ENCODE measurements at places on chromosomes 1 and 21.

GRCh38 chr21:37149411-37149810 lies 76.4 kb downstream of the TTC3 start:
- no peak for DNase-seq

DNA sequence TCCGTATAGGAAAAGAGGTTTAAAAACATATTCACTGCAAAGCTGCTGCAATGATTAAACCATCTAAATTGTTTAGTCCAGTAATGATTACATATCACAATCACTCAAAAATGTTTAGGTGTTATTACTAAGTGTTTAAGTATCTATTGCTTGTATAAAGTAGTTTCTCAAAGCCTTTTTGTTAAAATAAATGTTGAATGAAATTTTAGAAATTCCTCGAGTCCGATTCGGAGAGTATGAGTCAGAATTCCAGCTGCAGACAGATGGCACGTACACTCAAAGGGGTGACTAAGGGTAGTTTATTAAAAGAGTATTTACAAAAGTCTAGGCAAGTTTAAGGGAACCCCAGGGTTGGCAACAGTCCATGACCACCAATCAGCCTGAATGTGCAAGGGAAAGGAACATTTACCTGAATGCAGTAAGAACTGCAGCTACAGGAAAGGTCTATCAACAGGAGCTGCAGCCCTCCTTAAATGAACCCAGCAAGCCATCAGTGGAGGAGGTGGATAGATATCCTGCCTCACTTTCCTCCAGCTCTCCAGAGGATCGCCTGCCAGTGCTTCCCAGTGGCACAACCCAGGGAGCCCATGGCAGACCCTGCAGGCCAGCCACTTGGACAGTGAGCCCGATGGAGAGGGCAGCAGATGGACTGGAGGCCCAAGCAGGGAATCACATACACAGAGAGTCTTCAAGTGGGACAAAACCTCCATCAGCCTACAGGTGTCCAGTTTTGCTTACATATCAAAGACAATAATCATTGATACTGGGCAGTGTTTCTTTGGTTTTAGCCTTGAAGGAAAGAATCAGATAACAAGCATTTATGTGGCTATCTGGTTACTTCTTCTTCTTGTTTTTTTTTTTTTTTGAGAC lies 92.1 kb upstream of the SLC44A3 start:
- DNase-seq: peak; percentile 50

- no peak for DNase-seq
Observed at GRCh38 chr1:245001252-245001651, 136.9 kb upstream of the HNRNPU start.

- DNase-seq: no peak
Observed at GRCh38 chr1:16458831-16459230, 18.3 kb downstream of the NECAP2 start.

GRCh38 chr1:226668173-226668560 lies 70.9 kb downstream of the ITPKB start:
- no peak for DNase-seq

DNA sequence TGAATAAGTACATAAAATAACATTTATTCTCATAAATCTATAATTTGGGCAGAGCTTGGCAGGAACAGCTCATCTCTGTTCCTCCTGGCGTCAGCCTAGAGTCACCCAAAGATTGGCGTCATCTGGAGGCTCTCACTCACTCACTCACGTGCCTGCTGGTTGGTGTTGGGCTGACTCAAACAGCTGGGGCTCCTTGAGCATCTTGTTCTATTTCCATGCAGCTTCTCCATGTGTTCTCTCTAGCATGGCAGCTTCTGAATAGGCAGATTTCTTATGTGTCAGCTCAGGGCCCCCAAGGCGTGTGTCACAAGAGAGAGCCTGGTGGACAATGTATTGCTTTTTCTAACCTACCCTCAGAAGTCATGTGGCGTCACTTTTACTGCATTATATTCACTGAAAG lies 70.6 kb upstream of the RAB3GAP2 start:
- DNase-seq: no peak

DNA sequence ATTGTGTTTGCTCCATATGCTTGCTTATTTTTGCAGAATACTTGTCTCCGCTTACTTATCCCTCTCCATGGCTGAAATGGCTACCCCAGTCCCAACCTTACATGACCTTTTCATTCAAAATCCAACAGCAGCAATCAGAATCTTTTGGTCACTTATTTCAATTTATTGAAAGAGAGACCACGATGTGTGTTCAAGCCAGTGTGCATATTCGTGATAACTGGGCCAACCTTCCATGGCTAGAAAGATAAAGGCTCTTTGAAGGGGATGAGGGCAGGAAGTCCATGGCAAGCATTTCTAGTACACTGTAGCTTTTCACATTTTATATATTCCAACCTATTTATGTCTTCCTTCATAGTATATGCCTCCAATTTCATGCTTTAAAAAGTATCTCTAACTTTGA lies 23.1 kb downstream of the HSD11B1 start:
- no peak for DNase-seq

GRCh38 chr1:223029985-223030769 lies 112.9 kb downstream of the TLR5 start:
- no peak for DNase-seq

GRCh38 chr1:63906047-63906704 lies 132.4 kb downstream of the ROR1 start:
- DNase-seq: peak; percentile 30

DNA sequence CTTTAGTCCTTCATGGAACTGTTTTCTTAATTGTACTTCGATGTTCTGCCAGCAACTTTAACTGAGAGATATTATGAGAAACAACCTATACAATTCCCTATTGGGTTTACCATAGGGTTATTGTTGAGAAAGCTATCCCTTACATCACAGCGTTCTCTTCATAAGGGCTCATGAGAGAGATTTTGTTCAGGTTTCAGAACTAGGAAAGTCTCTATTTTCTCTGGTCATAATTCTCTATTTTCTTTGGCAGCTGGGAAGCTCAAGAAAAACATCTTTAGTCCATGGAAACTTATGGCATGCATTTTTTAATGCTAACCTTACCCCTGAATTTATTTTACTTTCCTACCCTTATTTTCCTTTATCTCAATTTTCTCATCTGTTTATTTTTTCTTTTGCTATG lies 38.2 kb downstream of the NMNAT2 start:
- DNase-seq: no peak

GRCh38 chr1:230823426-230823825 lies 44.9 kb downstream of the C1orf198 start:
- DNase-seq: no peak
